ENCODE measurements at places on chromosomes 2 and 18. TPM values are rescaled to one million over a fixed set of nuclear protein-coding genes. Genes with fewer than 3 reads are reported as not detected.
A peak's percentile ranks its signal among the peaks of the same experiment; 100 is the strongest.

GRCh38 chr2:60602388-60602787, 48.9 kb upstream of the BCL11A start:
- DNase-seq, result no peak

GRCh38 chr18:8750954-8751415, 45.6 kb downstream of the MTCL1 start:
- peak; percentile 52 for DNase-seq

- no peak for DNase-seq
Observed at GRCh38 chr2:170818036-170818751, 1.5 kb downstream of the GAD1 start.

DNA sequence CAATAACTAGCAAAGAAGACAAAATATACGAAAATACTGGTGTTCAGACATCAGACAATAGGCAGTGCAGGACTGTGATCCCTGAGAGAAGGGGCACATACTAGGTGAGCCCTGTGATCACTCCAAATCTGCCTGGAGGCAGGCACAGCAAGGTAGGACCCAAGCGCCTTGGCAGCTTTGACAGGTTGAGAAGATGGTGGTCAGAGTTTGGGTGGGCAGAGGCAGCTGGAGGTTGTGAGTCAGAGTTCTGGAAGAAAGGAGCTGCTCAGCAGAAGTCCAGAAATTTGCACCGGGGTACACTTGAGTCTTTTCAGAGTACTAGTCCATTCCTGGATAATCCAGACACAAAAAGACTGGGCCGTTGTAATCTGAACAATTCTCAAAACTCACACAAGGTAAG, 14.0 kb downstream of the KIF1A start:
- no peak for DNase-seq

DNA sequence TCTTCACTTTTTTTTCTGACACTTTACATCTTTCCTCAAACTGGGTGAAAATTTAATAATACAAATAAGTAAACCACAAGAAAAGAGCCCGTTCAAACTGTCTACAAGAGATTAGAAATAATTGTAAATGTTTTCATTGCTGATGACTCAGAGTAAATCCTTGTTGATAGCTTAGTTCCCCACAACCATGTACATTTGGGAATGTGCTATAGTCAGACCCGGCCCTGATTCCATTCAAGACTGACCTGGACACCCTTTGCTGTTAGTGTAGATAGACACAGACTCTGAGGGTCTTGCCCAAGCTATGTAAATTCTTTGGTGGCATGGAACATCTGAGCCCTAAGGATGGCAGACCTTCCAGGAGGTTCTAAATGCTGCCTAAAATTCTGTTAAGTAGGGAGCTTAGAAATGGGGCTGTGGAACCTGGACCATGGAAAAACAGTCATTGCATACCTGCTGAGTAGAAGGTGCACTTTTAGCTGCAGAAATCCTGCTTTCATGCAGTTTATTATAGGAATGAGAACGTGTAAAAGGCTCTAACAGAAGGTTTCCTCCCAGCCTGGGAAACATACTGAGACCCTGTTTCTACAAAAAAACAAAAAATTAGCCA, 3.7 kb downstream of the MALT1 start:
- no peak for DNase-seq

DNA sequence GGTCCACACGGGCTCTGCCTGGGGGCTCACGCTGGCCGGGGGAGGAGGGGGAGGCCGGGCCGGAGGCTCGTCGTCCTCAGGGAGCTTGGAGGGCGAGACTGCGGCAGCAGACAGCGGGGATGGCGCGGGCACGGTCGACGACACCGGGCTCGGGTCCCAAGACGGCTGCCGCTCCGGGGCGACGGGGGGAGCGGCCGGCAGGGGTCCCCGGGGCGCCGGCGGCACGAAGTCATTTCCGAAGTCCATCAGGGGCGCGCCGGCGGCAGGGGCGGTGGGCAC, 491 bp downstream of the RTN4 start:
- DNase-seq, result no peak

- no peak for DNase-seq
Observed at GRCh38 chr2:18603854-18604530, 14.6 kb upstream of the NT5C1B start.

DNA sequence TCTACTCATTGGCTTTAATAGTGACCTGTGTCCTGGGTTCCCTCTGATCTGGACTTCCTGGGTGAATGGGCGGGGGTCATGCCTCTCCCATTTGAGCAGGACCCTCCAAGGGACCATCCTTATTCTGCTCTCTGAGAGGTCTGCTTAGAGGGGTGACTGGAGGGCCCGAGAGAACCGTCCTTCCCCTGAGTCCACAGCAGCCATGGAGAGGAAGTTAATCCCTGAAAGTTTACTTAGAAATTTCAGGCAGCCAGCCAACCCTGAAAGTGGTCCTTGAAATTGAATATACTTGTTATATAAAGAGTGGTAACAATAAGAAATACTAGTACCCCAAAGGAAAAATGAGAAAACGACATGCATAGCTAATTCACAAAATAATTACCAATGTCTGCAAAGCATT, 226.1 kb downstream of the DYSF start:
- DNase-seq, result no peak

GRCh38 chr18:37450434-37451132, 115.0 kb downstream of the CELF4 start:
- DNase-seq, result no peak

- DNase-seq, result no peak
Observed at GRCh38 chr2:145068509-145068908, 548.6 kb upstream of the ZEB2 start.

GRCh38 chr18:10242936-10243680, 211.3 kb upstream of the APCDD1 start:
- DNase-seq, result no peak

DNA sequence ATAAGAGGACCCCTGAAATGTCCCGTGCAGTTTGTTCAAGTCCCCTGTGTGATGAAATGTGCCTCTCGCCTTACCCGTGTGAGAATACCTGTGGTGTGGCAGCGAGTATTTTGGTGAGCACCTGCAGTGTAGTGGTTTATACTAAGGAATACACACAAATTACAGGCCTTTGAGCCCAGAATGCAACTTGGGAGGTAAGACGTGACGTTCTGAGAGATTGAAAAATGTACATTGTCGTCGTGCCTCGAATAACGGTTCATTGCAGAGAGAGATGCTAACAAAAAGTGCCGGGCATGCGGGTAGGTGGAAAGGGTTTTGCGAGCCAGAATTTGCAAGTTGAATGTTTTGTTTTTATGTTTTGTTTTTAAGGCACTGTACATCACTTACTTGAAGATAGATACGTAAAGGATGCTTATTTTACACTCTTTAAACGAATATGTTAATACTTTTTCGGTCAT, 867 bp downstream of the RBBP8 start:
- no peak for DNase-seq

GRCh38 chr2:15735484-15736326, 144.0 kb downstream of the DDX1 start:
- DNase-seq, result no peak

DNA sequence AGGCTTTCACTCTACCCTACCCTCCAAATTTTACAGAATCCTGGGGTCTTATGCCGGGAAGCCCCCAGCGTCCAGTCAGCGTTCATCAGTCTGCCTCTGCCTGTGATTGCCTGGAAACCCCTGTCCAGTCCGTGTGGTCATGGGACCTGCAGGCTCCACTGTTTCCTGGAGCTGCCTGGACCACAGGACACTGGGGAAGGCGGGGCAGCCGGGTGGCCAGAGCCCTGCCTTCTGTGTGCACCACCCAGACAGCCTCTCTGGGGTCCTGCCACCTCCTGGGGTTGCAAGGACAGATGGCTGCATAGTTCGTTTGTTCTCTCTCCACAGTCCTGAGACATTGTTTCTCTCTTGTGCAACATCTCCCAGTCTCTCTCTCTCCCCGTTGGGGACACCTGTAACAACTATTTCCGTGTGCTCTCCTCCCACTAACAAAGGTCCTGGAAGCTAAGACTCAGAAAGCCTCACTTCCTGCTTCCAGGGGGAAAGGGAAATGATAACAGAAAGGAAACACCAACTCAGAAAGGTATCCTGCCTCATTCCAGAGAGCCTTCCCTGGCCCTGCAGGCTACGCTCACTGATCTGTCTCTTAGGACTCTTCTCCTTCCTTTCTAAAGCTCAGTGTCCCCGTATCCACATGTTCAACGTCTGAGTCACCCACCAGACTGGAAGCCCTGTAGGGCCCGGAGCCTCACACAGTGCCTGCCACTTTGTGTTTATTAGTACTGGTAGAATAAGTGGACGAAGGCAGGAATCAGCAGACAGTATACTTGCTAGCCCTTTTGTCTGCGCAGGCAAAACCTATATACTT, 192.8 kb upstream of the RAB12 start:
- no peak for DNase-seq

DNA sequence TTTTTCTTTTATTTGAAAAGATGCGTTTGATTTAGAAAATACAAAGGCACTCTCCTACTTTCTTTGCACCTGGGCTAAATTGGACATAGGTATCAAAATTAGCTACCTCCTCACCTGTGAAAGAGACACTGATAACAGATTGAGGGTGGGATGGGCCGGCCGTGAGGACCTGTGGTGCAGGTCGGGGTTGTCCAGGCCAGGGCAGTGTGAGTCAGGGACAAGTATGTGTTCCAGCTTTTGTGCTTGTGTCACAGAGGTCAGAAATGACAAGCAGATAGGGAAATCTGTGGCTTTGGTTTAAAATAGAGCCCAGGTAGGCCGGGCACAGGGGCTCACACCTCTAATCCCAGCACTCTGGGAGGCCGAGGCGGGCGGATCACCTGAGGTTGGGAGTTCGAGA, 22.6 kb downstream of the MYL12B start:
- no peak for DNase-seq

GRCh38 chr18:23228102-23229061, 93.1 kb downstream of the CABLES1 start:
- DNase-seq, result no peak

DNA sequence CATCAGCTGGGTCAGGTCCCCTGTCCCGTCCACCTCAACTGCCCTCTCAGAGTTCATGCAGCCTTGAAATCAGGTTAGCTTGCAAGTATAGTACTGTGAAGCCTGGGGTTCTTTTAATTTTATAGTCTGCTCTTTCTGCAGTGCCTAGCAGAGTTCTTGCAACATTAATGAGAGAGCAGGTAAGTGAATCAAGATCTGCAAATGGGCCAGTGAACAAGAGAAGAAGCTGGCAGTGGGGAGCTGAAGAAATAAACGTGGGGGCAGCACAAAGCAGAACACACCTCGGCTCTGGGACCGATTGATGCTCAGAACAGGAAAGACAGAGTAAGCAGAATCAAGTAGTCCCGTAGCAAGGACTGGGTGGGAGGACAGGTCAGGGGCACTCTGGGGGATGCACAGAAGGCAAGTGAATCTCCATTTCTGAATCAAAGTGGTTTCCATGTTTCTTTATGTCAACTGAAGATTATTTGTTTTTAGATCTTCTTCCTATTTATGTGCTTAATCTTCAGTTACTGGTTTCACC, 675.5 kb downstream of the RNF144A start:
- DNase-seq, result no peak

DNA sequence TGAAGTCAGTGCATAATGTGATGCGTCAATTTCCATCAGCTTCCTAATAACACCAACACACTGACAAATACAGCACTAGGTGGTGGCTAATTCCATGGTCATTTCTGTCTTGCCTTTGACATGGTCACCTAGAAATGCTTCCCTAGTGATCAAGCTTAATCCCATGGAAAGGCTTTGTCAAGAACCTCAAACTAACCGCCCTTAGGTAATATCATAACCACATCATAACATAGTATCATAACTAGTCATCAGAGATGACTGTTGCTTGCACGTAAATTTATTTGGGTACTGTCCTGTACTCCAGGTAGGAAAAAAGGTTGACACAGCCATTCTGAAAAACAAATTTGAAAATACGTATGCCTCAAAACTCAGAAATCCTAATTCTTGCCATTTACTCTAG, 471.8 kb downstream of the IRS1 start:
- DNase-seq, result no peak

- no peak for DNase-seq
Observed at GRCh38 chr18:76613053-76613754, 118.2 kb upstream of the ZNF516 start.

- peak; percentile 90 for DNase-seq
Observed at GRCh38 chr2:217929757-217930707, 72.8 kb downstream of the TNS1 start.

ATG4B gene
- total RNA-seq, result 47.8 TPM

PDCD1 gene
- total RNA-seq, result 17.5 TPM

TP53I3 gene
- total RNA-seq, result 8.7 TPM

RAX gene
- not detected for total RNA-seq

GBX2 gene
- total RNA-seq, result not detected

TTN gene
- 1,330 TPM for total RNA-seq

ARID5A gene
- 17.1 TPM for total RNA-seq

All from right atrium auricular region (tissue), 2 donors.